ENCODE measurements at places on chromosomes 7 and 10.

DNA sequence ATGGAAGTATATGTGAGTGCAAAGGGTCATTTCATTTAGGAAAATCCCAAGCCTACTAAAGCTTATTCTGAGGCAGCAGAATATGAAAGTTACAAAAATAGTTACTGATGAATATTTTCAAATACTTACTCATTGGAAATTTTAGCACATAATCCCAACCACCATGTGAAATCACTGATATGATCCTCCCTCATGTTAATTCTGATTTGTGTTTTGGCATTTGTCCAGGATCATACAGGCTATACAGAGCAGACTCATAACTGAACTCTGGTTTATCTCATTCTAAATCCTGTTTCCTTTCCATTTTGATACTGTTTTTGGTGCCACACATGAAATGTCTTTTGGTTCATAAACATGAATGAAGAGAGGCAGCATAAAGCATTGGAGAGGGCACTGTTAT lies 3.4 kb upstream of the FAM24B start:
- DNase-seq, result no peak

- no peak for DNase-seq
Observed at GRCh38 chr7:14242175-14242574, 252.7 kb upstream of the ETV1 start.

- no peak for DNase-seq
Observed at GRCh38 chr7:37920305-37920848, at the start of gene EPDR1. Gene EPDR1 (plus strand): TSS chr7:37920640. CDS start chr7:37920940, 300 bp downstream.

- no peak for DNase-seq
Observed at GRCh38 chr10:123597676-123598075, 68.5 kb upstream of the GPR26 start.

GRCh38 chr7:142811154-142811737 lies 40.5 kb downstream of the PRSS2 start:
- no peak for DNase-seq

DNA sequence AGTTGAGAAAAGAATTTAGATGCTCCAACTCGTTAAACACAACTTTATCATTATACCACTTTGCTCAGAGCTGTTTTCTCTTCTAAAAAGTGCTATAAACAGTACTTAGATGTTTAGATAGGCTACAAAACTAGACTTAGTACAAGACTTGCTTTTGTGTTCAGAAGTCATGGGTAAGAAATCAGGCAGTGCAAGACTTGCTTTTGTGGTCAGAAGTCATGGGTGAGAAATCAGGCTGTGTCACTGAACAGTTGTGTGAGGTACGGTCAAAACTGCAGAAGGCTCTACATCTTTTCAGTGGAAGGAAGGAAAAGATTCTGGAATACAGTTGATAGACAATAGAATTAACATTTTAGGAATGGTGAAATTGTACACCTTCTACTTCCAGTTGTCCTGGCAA lies 239.7 kb downstream of the DNAJB9 start:
- no peak for DNase-seq

Data from stimulated activated CD4-positive, alpha-beta T cell treated with anti-CD3 and anti-CD28 coated beads, TNF-alpha, amount 100 ng/mL, for 4 hours (primary cell).